Endothelial cell of coronary artery (primary cell): ENCODE measurements at places on chromosomes 4 and X. TPM values are rescaled to one million over a fixed set of nuclear protein-coding genes. Genes with fewer than 3 reads are reported as not detected.

Gene GAGE1
- total RNA-seq, result not detected in 2 replicates

Gene CT45A5
- not detected in 2 replicates for total RNA-seq

Gene NXF2
- total RNA-seq, result not detected in 2 replicates

Gene ARHGAP4
- 26.4 and 50.0 TPM in 2 replicates for total RNA-seq

Gene P2RY8
- not detected in 2 replicates for total RNA-seq

Gene NWD2
- not detected in 2 replicates for total RNA-seq

Gene CT45A10
- not detected in 2 replicates for total RNA-seq
